ENCODE measurements at places on chromosomes 5 and 9.

GRCh38 chr5:146906803-146907202 is 28.2 kb upstream of the PPP2R2B start:
- DNase-seq, result no peak

- no peak for DNase-seq
Observed at GRCh38 chr5:125829349-125829748, 593.9 kb upstream of the GRAMD2B start.

DNA sequence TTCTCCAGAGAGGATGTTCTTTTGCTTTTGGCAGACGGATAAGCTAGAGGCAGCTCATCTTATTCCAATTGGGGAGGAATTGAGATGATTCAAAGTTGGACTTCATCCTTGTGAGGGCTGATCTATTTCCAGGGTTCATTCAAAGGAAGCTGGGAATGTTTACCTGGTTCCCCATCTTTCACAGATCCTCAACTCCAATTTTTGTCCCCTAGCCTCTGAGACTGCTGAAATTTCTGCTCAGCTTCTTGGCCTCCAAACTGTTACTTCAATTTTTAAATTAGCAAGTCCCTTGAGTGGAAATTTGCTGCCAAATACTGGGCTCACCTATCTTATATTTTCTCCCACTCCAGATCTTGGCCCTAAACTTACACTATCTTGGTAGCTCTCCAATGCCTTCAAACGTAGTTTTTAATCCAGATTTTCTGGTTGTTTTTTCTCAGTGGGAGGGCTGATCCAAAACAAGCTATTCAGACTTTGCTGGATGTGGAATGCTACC is 93.9 kb upstream of the NEK6 start:
- DNase-seq, result no peak

GRCh38 chr9:135357863-135358551 is 121.6 kb upstream of the PPP1R26 start:
- no peak for DNase-seq

- no peak for DNase-seq
Observed at GRCh38 chr9:21251190-21251589, 11.4 kb upstream of the IFNA14 start.

- DNase-seq, result no peak
Observed at GRCh38 chr5:6583049-6583880, 49.6 kb downstream of the NSUN2 start.

DNA sequence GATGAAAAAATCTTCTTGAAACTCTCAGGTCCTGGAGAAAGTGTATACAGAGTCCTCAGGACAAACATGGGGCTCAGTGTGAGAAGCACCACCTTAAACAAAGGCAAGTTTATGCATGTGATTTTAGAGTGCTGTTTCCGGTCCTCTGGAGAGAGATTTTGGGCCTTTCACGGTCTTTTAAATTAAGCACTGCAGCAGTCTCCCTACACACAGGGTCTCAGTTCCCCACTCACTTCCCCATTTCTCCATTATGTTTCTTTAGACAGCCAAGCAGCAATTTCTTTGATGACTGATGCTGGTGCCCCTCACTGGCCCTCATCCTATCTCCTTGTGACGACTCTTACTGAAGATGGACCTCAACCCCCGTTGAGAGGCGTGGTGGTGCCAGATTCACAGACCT is 220.2 kb upstream of the CLINT1 start:
- DNase-seq, result no peak

DNA sequence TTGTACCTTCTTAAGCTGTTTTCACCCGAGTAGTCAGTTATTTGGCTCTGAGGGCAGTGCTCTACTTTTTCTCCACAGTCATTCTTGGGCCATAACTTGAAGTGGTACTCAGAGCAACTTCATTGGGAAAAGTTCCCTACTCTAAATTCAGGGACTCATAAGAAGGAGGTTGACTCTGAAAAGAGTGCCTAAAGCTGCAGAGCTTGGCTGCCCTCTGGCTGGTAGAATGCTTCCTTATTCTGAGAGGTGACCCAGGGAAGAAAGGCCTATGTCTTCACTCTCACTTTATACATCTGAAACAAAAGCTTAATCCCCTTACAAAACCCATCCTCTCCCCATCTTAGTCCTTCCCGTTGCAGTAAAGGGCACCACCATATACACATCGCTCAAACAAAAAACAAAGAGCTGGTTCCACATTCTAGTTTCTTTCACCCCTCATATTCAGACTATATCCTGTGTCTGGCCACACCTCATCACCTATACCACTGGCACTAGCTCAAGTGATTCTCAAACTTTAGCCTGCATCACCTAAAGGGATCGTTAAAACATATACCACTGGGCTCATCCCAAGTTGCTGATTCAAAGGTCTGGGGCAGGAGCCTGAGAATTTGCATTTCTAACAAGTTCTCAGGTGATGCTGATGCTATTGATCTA is 7.9 kb downstream of the IGIP start:
- DNase-seq, result no peak

GRCh38 chr9:78578072-78578471 is 281.1 kb downstream of the PSAT1 start:
- no peak for DNase-seq

GRCh38 chr5:37873988-37874387 is 34.1 kb upstream of the GDNF start:
- no peak for DNase-seq

DNA sequence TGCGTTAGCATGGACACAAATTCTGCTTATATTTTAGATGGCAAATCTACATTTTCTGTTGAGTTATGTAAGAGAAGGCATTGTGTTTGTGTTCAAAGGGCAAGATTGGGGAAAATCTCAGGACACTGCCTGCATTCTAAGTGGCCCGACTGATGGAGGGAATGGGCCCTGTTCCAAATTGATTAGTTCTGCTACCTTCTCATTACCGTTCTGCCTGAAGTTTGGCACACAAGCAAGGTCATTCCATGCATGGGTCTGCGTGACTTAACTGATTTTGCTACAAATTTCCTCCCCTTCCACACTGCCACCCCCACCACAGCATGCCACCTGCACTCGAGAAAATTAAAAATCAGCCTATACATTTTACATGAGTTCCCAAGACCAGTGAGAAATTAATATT is 409.9 kb downstream of the BRINP1 start:
- no peak for DNase-seq

DNA sequence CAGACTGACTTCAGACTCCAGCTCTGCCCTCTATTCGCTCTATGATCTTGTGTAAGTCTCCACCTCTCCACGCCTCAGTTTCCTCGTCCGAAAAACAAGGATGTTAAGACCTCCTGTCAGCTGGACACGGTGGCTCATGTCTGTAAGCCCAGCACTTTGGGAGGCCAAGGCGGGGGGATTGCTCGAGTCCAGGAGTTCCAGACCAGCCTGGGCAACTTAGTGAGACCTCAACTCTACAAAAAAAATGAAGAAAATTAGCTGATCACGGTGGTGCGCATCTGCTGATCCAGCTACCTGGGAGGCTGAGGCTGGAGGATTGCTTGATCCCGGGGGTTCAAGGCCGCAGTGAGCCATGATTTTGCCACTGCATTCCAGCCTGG is 36.6 kb upstream of the GABRP start:
- no peak for DNase-seq

DNA sequence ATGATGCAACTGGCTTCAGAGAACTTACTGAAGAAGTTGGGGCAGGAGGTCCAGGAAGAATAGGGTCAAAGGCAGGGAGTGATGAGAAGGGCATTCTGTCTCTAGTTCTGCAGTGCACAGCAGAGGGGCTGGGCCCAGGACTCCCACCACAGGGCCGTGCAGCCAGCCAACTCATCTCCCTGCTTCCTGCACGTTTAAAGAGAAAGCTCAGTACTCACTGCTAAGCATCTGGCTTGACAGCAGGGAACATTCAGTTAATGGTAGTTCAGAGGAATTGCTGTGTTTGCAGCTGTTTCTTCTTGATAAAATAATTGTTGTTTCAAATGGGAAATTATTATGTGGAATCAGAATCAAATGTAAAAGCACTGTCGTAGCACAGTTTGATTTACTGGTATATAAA is 25.6 kb upstream of the SCAMP1 start:
- DNase-seq, result no peak

DNA sequence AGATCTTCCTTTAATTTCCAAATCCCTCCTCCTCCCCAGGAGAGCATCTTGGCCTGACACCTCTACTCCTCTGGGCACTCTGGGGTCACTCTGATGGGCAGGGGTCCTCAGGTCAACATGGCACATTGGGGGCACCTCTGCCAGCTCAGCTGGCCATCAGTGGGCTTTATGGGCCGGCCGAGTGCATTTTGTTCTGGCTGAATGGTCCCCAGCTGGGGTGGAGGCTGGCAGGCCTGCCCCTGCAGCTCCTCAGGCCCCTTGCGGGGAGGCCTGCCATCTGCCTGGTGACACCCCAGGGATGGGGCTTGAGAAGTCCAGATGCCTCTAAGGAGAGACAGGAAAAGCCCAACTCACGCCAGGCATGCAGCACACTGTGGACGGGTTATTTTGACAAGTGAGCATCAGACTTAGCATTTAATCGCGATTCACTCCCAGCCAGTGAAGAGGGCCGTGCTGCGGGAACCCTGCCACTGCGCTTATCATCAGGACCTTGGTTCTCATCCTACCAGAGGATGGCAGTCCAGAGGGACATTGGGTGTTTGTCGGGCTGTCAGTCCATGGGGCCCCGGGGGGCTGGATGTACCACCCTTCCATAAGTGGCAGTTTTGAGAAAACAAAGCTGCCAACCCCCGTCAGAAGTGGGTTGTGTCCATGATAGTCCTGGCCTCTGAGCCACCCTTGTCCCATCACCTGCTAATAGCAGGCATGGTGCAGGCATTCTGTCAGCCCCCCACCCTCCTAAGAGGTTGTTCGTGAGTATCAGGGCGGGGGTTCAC is 21.7 kb downstream of the PHF2 start:
- DNase-seq, result no peak

GRCh38 chr9:33703430-33704102 is 91.8 kb upstream of the PRSS3 start:
- DNase-seq, result no peak

- no peak for DNase-seq
Observed at GRCh38 chr9:6852243-6852963, 94.6 kb downstream of the KDM4C start.

DNA sequence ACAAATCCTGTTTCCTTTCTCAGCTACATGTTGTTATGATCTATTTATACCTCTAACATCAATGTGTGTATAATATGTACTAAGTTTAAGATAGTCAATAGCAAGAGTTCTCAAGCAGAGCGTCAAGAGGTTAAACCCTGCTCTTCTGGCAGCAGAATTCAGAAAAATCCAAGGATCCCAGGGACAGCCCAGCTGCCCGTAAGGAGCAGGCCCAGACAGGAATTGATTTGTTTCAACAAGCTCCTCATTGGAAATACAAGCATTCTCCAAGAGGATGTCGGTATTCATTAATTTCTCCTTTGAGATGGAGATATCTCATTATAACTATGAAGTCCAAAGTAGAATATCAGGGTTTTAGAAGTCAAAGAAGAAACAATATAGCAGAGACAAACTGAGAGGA is 14.9 kb downstream of the EFNA5 start:
- DNase-seq, result no peak

DNA sequence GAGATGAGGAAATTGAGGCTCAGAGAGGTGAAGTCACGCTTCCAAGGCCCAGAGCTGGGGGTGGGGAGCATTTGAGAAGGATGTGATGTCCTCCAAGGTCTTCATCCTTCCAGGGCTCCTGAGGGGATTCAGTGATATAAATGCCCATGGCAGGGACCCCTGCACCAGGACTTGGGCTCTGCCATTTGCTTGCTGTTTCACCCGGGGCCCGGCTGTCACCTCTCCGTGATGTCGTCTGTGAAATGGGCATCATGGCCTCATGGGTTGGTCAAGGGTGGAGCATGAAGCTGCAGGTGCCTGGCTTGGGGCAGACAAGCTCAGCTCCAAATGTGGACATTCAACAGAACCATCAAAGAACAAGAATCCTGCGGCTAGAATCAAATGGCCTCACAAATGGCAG is 253.1 kb downstream of the PBX3 start:
- no peak for DNase-seq

DNA sequence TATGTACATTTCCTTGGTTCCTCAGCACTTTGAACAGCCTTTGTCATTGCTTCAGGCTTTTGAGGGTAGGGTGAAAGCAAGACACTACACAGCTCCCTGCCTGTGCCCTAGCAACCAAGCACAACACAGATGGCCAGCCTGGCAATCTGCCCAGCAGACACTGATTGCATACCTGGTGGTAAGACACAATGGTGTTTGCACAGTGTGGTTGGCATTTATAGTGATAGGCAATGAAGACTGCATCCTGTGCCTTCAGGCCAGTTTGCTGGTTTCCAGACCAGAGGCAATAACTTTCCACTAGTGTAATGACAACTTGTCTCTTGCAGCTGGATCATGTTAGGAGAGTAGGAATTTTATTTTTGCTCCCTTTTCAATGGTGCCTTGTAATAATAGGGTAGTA is 144.5 kb upstream of the TNC start:
- DNase-seq, result no peak

GRCh38 chr9:5578018-5578697 is 50.7 kb upstream of the RIC1 start:
- DNase-seq, result no peak

DNA sequence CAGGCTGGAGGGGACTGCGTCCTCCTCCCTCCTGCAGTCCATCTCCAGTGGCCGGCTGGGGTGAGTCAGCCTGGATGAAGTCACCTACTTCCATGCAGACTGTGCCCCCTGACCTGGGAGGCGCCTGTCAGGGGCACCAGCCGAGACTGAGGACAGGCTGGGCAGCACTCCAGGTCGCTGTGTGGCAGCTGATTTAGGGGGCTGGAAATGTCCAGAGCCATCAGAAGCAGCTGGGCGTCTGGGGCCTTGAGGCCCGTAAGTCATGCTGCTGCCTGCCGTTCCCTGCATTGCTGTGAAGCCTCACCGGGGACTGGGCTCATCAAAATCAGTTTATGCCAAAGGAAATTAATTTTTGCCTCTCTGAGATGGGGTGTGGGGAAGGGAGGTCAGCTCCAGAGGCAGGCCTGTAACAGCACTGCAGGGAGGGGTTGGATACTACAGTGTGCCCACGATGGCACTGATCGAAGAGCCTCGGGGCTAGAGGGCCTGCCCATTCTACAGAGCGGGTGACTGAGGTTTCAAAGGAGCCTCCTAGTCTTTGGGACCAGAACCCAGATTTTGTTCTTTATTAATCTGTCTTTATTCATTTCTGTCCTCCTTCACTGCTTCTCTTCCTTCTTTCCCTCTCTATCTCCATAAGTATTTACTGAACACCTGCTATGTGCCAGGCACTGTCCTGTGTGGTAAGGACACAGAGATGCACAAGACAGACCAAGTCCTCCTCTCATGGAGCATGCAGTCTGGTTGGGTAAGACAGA is 70.4 kb upstream of the PSD2 start:
- DNase-seq, result no peak

DNA sequence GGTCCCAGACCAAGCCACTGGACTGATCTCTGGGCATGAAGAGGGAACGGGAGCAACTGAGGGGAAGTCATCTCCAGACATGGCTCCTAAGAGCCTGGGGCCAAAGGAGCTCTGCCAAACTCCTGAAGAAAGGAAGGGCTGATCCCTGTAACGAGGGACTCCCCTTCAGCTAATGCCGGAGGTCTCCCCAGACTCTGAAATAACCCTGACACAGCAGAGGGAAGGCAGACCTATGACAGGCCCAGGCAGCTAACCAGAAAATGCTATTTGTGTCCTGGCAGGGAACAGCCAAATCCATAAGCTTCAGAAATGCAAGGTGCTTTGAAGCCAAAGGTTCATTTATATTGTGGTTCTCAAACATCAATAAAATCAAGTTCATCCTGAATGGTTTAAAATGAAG is 30.9 kb downstream of the APTX start:
- DNase-seq, result no peak
